Activated naive CD4-positive, alpha-beta T cell treated with anti-CD3 and anti-CD28 coated beads, Interleukin-2, amount 50 U/mL, for 16 hours (primary cell): ENCODE measurements at places on chromosomes 7 and 10.

GRCh38 chr7:43856996-43857395 lies 12.3 kb downstream of the MRPS24 start:
- DNase-seq = no peak

GRCh38 chr7:69020536-69020935 lies 577.7 kb upstream of the AUTS2 start:
- DNase-seq = no peak

DNA sequence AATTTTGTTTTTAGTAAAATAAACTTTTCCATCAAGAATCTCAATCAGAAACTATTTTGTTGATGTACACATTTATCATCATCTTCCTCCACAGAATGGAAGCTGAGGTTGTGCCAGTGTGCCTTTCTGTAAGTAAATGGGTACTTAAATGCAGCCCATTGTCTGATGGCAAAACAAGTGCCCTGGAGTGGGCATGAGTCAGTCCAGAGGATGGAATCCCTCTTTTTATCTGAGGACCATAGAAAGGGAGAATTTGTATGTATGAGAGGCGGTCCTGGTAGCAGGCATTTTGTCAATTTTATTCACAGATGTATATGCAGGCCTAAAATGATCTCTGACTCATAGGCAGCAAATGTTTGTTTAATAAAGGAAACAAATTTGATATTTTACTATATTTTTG lies 102.1 kb upstream of the MAGI2 start:
- DNase-seq = no peak

GRCh38 chr7:114209968-114210367 lies 204.6 kb upstream of the FOXP2 start:
- no peak for DNase-seq

- DNase-seq = no peak
Observed at GRCh38 chr7:23474829-23475575, 4.7 kb upstream of the IGF2BP3 start.

DNA sequence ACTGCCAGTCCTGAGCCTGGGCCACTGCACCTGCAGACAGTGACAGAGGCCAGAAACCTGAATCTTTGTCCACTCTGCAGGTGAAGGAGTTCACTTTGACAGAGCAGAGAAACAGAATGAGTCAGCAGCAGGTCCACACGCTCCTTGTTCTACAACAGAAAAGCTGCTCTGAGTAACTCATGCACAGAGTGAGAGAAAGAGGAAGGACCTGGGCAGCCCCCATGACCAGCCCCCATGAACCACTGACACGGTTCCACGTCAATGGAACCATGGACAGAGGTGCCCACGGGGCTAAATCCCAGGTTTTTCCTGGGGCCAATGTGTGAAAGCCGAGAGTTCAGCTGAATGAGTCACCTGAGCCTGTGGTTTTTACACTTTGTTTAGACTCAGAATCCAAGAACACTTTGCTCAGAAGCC lies 40.8 kb upstream of the CTBP2 start:
- no peak for DNase-seq

DNA sequence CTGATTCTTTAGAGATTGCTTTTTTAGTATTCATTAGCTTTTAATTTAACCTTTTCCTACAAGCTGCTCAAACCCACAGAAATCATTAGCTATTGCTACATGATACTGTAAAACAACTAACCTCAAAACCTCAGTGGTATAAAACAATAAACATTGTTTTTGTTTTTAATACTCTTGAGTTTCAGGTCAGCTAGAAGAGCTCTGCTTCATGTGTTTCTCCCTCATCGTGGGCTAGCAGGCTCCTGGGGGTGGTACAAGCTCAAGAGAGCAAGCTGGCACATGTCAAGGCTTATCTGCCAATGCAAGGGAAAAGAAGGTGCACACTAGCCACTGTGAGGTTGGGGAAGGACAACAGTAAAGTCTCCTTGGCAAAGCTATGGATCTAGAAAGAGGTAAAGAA lies 232.9 kb upstream of the PHF14 start:
- DNase-seq = no peak

DNA sequence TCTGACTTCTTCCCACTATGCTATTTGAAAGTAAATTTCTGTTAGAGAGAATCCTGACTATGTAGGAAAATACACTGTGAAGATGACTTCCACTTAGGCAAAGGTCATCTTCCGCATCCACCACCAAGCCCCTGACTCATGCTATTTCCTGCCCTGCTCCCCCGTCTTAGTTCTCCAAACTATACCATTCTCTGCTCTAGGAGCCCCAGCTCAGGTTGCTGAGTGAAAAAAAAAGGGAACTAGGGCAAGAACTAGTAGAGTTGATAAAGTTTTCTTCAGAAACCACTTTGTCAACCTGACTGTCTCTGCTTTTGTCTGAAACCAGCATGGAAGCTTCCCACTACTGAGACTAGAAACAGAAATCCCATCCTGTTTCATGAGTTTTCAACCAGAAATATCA lies 96.9 kb downstream of the EVX1 start:
- no peak for DNase-seq
